Cortex of kidney (tissue), 1 donor: ENCODE measurements at places on chromosomes 16 and 17.

DNA sequence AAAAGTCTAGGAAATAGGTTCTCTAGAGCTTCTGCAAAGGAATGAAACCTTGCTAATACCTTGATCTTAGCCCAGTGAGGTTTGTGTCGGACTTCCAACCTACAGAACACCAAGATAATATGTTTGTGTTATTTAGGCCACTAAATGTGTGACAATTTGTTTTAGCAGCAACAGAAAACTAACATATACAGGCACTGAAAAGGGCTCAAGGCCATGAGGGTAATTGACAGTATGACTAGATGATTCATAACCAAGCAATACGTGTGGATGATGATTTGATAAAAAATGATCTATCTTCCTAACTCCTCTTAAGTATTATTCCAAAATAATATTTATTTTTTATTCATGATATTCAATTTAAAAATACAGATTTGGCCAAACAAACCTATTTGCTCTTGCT, 27.7 kb upstream of the MED13 start:
- no peak for DNase-seq

- DNase-seq = no peak
These were observed 85.1 kb downstream of the METRNL start for GRCh38 chr17:83164490-83164889.

DNA sequence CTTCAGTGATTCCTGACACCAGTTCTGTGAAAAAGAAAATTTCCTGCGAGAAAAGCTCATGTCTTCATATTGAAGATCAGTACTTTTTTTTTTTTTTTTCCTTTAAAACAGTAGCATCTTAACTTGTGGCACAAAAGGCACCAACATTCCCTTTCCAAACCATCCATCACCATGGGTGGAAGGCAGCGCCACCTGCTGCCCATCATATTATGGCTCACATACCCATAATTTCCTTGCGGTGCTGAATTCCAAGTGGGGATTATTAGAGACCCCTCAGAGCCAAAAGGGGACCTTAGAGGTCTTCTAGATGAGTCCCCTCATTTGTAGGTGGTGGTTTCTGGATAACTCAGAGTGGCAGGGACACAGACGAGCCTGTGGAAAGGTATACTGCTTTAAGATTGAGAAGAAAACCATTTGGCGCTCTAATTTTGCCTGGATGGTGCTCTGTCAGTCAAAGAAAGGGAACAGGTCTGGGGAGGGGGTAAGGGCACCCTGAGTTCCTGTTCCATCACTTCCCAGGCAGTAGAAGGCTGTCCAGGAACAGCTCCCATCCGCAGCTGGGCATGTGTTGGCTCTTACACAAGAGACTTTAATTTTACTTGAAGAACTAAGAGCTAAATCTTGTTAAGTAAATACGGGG, 7.9 kb upstream of the SOST start:
- DNase-seq = no peak

- no peak for DNase-seq
These were observed 120.9 kb upstream of the SMURF2 start for GRCh38 chr17:64783031-64783461.

GRCh38 chr16:89187770-89188392, 12.5 kb downstream of the SLC22A31 start:
- DNase-seq = no peak

- no peak for DNase-seq
These were observed 62.4 kb upstream of the MED9 start for GRCh38 chr17:17414341-17414805.

GRCh38 chr17:17684906-17685774, 3.9 kb downstream of the RAI1 start:
- DNase-seq = no peak

DNA sequence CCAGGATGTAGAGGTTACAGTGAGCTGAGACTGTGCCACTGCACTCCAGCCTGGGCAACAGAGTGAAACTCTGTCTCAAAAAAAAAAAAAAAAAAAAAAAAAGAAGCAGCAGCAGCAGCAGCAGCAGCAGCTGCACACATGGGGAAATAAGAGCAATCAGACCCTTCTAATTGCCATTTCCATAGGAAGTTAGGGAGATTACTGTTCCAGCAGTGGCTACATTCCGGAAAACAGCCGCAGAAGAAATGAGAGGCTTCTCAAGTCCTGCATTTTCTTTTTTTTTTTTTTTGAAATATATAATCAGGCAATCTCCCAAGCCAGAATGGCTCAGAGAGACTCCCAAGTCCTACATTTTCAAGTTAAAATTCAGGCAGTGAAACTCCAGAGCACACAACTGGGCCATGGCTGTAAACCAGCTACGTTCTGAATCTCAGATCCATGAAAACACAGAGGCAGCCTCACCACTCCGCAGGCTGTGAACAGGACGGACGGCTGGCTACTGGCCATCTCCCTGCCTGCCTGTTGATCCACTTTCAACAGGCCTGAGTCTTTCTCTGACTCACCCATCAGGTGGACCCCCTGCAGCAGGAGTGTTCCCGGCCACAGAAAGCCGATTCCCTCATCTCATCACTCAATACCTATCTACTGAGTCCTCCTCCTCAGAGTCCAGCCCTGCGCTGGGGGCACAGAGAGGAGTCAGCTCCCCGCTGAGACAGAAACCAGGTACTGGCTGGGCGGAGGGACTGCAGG, 15.0 kb downstream of the TRPV1 start:
- no peak for DNase-seq

DNA sequence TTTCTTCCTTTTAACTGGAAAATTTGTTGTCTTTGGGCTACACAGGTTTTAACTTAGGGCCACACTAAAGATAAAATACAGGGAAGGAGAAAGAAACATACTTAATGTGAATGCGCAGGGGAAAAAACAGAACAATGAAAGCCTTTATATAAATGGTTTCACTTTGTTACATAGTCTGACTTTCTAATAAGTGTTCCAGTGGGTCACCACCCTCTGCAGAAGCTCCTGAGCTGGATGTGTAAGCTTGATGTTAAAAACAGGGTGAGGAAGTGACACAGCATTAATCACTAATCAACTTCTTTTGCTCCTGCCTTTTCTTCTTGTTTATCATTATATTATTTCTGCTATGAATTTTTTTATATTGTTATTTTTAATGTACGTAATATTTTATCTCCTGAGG, 445.6 kb upstream of the CA10 start:
- DNase-seq = no peak

GRCh38 chr17:21258593-21258992, 5.4 kb upstream of the NATD1 start:
- no peak for DNase-seq

DNA sequence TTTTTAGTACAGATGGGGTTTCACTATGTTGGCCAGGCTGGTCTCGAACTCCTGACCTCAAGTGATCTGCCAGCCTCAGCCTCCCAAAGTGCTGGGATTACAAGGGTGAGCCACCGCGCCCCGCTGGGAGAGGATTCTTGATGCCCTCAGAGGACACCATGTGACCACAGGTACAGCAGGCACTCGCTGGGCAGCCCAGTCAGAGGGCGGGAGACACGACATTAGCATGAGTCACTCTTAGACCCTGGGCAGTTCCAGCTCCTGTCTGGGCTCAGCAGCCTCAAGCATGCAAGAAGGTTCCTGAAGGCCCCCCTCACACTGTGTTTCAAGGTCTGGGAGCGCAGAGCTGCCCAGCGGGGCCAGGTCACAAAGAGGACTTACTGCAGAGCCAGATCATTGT, 11.9 kb downstream of the STAC2 start:
- DNase-seq = no peak

DNA sequence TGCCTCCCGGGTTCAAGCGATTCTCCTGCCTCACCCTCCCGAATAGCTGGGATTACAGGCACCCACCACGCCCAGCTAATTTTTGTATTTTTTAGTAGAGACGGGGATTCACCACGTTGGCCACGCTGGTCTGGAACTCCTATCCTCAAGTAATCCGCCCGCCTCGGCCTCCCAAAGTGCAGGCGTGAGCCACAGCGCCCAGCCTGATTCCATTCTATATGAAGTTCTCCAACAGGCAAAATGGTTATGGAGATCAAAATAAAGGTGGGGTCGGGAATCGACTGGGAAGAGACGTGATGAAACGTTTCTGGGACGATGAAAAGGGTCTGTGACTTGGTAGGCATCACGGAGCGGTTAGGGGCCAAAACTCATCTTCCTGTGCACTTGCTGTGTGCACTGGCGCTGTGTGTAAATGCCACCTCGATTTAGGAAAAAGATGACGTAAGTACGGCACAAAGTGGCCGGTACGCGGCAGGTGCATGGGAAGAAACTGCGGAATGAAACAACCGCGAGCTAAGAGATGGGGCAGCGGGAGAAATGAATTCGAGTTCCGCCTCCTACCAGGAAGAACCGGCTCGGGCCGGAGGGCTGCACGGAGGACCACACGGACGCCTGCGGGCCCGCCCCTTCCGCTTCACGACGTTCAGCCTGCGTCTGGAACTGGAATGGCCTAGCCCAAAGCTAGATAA, 1.6 kb downstream of the TP53 start:
- peak; percentile 26 for DNase-seq

- DNase-seq = no peak
These were observed 51.5 kb downstream of the KNOP1 start for GRCh38 chr16:19666477-19666876.

- no peak for DNase-seq
These were observed 123.2 kb downstream of the HS3ST2 start for GRCh38 chr16:22937169-22937568.

DNA sequence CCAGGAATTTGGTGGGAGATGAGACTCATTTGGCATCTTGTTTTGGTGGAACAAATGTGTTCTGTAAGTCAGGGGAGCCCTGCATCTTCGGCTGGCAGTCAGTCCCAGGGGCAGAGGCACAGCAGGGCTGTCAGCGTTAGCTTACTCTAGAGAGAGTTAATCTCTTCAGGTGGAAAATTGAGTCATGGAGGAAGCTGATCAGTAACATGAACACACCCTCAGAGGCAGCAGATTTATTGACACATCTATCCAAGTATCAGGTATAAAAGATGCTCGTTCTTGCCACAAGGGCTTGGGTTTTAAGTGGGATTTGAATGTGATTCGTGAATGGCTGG, 55.2 kb downstream of the EPN2 start:
- no peak for DNase-seq

- DNase-seq = no peak
These were observed 149.7 kb downstream of the RPTOR start for GRCh38 chr17:80694085-80694991.

GRCh38 chr17:10001306-10001873, 96.3 kb upstream of the RCVRN start:
- DNase-seq = no peak

DNA sequence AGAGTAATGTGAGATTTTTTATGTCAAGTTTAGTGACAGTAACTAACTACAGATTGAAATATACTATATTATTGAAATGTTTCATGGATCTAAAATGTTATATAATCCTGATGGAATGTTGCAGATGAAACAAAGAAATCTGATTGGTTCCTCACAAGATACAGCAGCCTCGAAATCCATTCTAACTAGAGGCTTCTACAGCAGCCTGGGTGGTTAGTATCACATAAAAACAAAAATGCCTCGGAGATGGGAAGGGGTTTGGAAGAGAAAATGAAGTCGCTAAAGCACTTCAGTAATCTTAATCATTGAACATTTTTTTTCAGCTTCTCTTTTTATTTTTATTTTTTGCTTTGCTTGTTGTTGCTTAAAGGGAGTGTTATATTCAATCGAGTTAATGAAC, 75.2 kb downstream of the TANC2 start:
- DNase-seq = no peak

GRCh38 chr16:1280783-1281182, 24.9 kb downstream of the TPSD1 start:
- no peak for DNase-seq

GRCh38 chr17:79213305-79213704, 138.7 kb downstream of the ENGASE start:
- DNase-seq = no peak

DNA sequence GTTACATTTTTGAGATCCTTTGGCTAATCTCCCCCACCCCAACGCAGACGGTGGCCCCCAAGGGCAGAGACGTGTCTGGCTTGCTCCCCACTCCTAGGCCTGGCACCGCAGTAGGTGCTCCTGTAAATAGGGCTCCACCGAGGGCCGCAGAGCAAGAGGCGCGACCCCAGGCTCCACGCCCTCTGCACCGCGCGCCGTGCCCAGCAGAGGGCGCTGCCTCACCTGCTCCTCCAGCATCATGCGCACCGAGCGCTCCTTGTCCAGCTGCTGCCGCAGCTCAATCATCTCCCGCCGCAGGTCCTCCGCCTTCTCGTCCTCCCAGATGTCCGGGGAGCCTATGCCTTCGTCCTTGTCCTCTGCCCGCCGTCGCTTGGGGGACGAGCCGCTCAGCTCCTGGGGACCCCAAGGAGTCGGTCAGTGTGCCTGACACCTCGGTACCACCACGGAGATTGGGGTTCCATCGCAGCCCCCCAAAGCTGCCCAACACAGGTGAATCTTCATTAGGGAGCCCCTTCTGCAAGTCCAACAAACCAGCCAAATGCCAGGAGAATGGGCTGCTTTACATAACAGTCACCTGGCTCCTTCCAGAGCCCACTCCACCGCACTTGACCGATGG, 11.2 kb downstream of the TFAP4 start:
- no peak for DNase-seq
